Activated CD4-positive, alpha-beta memory T cell treated with anti-CD3 and anti-CD28 coated beads, Interleukin-2, amount 10 ng/mL, durations not matched to agents 7 days and 5 days (primary cell): ENCODE measurements at places on chromosomes 16 and 17. TPM values are rescaled to one million over a fixed set of nuclear protein-coding genes. Genes with fewer than 3 reads are reported as not detected.
A peak's percentile ranks its signal among the peaks of the same experiment; 100 is the strongest.

DNA sequence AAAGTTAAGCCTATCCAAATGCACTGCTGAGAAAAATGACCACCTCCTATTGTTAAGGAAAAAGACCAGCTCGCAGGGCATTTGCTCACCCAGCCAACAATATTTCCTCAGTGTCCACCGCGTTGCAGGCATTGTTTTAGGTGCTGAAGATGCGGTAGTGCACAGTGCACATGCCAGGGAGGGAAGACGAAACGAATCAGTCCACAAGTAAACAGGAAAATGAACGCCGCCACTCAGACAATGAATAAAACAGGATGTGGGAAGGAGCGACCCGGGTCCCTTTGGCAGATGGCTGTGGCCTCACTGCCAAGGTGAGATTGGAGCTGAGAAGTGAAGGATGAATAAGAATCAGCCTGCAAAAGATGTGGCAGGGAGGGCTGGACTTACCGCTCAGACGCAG, 249.2 kb downstream of the FOXL1 start:
- H3K4me1 ChIP-seq = peaks cover 3% of the 10 kb centered on the region
- H3K36me3 ChIP-seq = no peaks in the 10 kb centered on the region
- H3K27me3 ChIP-seq = peaks cover 30% of the 10 kb centered on the region

- H3K27me3 ChIP-seq = no peaks in the 10 kb centered on the region
- DNase-seq = no peak
- peaks cover 14% of the 10 kb centered on the region for H3K36me3 ChIP-seq
- no peak overlapping the region for H3K27ac ChIP-seq
These were observed 4.4 kb downstream of the GPS1 start for GRCh38 chr17:82055965-82056728.

The TLK2 gene
- total RNA-seq = 42.2 TPM

DNA sequence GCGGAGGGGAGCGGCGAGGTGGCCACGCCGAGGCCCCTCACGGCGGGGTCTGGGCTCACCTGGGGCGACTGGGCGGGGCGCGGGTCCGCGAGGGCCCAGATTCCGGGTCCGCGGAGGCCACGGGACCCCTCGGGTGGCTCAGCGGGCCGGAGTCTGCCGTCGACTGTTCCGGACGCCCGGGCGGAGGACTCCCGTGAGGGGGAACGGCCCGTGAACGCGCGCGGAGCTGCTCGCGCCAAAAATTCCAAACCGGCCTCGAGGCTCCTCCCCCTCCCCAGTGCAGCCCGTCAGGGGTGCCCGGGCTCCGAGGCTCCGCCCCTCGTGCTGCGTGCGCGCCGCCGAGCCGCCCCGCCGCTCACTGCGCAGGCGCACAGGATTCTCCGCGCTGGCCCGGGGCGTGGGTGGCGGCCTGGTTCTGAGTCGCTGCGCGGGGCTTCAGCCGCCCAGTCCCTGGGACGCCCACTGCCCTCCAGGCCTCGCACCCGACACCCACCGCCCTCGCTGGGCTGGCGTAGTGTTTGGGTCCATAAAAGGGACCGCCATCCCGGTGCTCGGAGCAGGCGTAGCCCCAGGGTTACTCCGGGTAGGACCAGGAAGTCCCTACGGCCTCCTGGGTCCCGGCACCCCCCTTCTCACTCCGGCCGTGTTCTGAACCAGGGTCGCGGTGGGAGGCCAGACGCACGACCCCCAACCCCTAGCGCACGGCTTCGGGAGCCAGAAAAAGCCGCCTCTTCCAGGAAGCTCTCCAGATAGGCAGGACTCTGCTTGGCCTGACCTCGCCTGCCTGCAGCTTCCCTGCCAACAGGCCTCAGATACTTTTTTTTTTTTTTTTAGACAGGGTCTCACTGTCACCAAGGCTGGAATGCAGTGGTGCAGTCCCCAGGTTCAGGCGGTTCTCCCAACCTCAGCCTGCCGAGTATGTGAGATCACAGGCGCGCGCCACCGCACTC, at the start of gene PKMYT1:
Gene PKMYT1 (minus strand): TSS at position 220 of the 950 bp plus-strand sequence. CDS start 789 bp downstream, outside the sequence.
- H3K36me3 ChIP-seq = peaks cover 25% of the 10 kb centered on the region
- peak within 1 kb of the TSS; percentile 80 for H3K27ac ChIP-seq
- H3K4me1 ChIP-seq = peaks cover 41% of the 10 kb centered on the region
- peak; percentile 95 for DNase-seq
- peaks cover 2% of the 10 kb centered on the region for H3K27me3 ChIP-seq

GRCh38 chr16:73405851-73406250, 357.9 kb upstream of the ZFHX3 start:
- no peak for DNase-seq
- H3K27ac ChIP-seq = no peak overlapping the region
- H3K4me1 ChIP-seq = no peaks in the 10 kb centered on the region
- no peak overlapping the region for H3K4me3 ChIP-seq
- H3K27me3 ChIP-seq = no peaks in the 10 kb centered on the region
- H3K36me3 ChIP-seq = no peaks in the 10 kb centered on the region

The TMEM114 gene
- not detected for total RNA-seq

The IRF8 gene
- 4.8 TPM for total RNA-seq

DNA sequence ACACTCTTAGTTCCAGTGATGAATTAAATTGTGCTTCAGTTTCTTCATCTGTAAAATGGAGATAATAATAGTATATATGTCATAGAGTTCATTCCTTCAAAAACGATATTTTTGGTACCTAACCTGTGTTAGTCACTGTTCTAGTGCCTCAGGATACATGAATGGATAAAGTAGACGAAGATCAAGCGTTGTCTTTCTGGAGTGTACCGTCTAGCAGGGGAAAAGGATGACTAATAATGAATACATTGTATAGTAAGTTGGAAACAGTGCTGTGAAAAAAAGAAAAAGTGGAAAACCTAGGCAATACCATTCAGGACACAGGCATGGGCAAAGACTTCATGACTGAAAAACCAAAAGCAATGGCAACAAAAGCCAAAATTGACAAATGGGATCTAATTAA, 8.6 kb downstream of the KRT10 start:
- DNase-seq = no peak
- peaks cover 41% of the 10 kb centered on the region for H3K27me3 ChIP-seq
- H3K4me3 ChIP-seq = no peak overlapping the region
- H3K4me1 ChIP-seq = peaks cover 18% of the 10 kb centered on the region
- peaks cover 17% of the 10 kb centered on the region for H3K36me3 ChIP-seq
- H3K27ac ChIP-seq = no peak overlapping the region

DNA sequence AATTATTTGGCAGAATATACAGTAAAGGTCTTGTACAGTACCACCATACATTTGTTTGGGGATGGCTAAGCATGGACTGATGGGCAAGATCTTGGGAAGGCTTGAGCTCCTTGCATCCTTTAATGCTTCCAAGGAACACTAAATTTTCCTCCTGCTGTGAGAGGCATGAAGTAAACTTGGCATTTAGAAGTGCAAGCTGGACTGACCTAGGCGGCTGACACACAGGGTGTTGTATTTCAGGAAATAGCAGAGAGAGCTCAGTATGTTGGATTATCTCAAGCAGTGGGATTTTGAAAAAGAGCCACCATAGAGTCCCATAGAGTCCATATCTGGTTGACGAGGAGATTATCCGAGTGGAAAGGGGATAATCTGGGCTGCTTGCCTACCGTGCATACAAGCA, 2137.1 kb downstream of the TP53TG3F start:
- H3K4me3 ChIP-seq = no peak overlapping the region
- H3K27me3 ChIP-seq = no peaks in the 10 kb centered on the region
- no peaks in the 10 kb centered on the region for H3K4me1 ChIP-seq
- H3K27ac ChIP-seq = no peak overlapping the region
- H3K36me3 ChIP-seq = no peaks in the 10 kb centered on the region

GRCh38 chr17:79171188-79171587, 96.6 kb downstream of the ENGASE start:
- no peaks in the 10 kb centered on the region for H3K36me3 ChIP-seq
- H3K4me3 ChIP-seq = no peak overlapping the region
- H3K4me1 ChIP-seq = no peaks in the 10 kb centered on the region
- no peak for DNase-seq
- no peak overlapping the region for H3K27ac ChIP-seq

The KCNJ16 gene
- not detected for total RNA-seq

The ABCA8 gene
- total RNA-seq = not detected

DNA sequence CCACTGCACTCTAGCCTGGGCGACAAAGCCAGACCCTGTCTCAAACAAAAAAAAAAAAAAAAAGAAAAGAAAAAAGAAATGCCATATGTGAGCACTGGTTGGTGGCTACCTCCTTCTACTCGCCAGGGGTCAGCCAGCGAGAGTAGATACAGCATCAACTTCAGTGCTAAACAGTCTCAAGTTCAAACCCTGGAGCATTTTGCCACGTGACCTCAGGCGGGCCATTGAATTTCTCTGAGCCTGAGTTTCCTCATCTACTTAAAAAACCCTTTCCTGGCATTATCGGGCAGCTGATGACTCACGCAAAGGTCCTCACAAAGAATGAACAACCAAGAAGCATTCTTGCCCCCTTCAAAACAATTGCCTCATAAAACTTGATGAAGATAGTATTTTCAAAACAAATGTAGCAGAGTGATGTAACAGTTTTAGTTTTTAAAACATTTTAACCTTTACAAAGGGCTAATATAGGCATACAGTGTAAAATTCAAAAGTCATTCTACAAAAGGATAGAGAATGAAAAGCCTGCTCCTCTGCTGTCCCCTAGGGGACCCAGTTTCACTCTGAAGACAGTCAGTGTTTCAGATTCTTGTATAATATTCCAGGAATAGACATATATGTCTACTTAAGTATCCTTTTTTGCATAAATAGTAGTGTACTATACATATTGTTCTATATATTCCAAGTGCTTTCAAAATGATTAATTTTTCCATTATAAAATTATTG, 28.4 kb downstream of the DNAH2 start:
- H3K27me3 ChIP-seq = peaks cover 22% of the 10 kb centered on the region
- H3K4me1 ChIP-seq = no peaks in the 10 kb centered on the region
- no peak for DNase-seq
- no peak overlapping the region for H3K4me3 ChIP-seq

- peaks cover 35% of the 10 kb centered on the region for H3K27me3 ChIP-seq
- peak within 1 kb of the TSS; percentile 42 for H3K27ac ChIP-seq
- H3K4me1 ChIP-seq = peaks cover 31% of the 10 kb centered on the region
- peaks cover 10% of the 10 kb centered on the region for H3K36me3 ChIP-seq
- DNase-seq = no peak
These were observed at the start of gene PLXDC1 for GRCh38 chr17:39151150-39151942. PLXDC1 (minus strand) TSS chr17:39151637; CDS start chr17:39151437, 200 bp downstream.

GRCh38 chr17:34413443-34414119, 50.5 kb upstream of the CCL1 start:
- H3K4me1 ChIP-seq = peaks cover 5% of the 10 kb centered on the region
- H3K27me3 ChIP-seq = peaks cover 53% of the 10 kb centered on the region
- no peaks in the 10 kb centered on the region for H3K36me3 ChIP-seq
- no peak overlapping the region for H3K4me3 ChIP-seq

GRCh38 chr17:77306048-77306789, 165.4 kb downstream of the SEC14L1 start:
- H3K4me1 ChIP-seq = no peaks in the 10 kb centered on the region
- no peak overlapping the region for H3K4me3 ChIP-seq
- DNase-seq = no peak
- H3K27me3 ChIP-seq = no peaks in the 10 kb centered on the region
- no peak overlapping the region for H3K27ac ChIP-seq
- no peaks in the 10 kb centered on the region for H3K36me3 ChIP-seq

The ZG16 gene
- total RNA-seq = not detected
